Activated T-cell treated with anti-CD3 and anti-CD28 coated beads for 48 hours (primary cell): ENCODE measurements at places on chromosomes 3 and 15.

DNA sequence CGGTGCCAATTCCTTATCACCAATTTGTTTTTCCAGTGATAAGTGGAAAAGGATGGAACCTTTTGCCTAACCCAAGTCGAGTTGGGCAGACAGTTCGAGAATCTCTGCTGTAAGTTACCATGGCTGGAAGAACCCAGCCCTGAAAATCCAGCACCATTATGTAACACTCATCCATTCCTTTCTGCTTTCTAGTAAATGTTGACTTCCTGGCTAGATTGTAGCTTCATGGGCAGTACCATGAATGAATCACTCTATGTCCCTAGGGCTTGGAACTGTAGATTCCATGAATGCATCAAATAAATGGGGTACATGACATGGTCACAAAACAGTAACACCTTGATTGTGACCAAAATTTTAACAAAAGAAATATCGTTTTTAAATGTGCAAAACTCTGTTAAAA is 14.0 kb downstream of the CHCHD4 start:
- DNase-seq, result no peak

DNA sequence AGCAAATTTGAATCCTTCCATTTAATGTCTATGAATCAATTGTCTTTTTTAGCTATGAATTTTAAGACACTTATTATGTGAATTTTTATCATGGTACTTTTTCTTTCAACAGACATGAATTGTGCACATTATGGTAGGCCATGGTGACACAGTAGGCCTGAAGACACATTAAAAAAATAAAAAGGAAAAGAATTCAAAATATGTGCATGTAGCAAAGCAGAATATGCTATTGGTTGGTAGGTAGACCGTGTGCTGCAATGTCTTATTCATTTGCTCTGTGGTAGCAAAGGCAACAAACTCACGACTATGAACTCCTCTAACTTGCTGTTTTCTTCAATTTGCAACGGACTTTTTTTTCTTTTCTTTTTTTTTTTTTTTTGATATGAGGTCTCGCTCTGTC is 50.0 kb upstream of the EPHA3 start:
- DNase-seq, result no peak

DNA sequence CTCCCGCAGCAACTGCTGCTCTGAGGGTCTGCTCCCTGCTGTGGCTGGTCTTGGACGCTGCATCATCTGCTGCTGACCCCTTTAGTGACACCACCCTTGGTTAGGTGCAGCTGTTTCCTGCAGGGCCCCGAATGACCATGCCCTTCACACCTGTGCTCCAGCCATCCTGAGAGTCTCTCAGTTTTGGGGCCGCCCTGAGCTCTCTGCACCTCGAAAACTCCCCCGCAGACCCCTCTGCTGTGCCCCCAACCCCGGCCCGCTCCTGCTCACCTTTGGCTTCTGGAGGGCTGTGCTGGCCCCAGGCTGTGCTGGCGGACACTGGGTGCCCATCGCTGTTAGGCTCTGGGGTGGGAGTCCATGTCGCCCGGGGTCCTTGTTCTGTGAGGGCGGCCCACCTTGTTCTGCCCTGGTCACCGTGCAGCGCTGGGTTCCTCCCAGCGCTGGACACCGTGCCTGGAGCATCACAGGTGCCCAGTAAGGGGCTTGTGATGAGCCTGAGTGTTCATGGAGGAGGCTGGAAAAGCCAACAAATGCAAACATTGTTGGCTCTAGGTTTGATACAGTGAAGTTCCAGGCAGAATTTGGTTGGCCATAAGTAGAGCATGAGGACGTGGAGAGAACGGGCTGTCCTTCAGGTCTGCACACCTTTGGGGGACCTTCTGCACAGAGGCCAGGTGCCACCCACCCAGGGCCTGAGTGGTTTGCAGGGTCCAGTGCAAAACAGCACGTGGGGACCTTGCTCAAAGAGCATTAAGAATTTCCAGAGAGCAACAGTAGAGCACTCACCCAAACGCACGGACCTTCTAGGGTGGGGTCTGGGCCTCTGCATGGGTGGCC is 12.3 kb downstream of the ABTB1 start:
- DNase-seq, result no peak

DNA sequence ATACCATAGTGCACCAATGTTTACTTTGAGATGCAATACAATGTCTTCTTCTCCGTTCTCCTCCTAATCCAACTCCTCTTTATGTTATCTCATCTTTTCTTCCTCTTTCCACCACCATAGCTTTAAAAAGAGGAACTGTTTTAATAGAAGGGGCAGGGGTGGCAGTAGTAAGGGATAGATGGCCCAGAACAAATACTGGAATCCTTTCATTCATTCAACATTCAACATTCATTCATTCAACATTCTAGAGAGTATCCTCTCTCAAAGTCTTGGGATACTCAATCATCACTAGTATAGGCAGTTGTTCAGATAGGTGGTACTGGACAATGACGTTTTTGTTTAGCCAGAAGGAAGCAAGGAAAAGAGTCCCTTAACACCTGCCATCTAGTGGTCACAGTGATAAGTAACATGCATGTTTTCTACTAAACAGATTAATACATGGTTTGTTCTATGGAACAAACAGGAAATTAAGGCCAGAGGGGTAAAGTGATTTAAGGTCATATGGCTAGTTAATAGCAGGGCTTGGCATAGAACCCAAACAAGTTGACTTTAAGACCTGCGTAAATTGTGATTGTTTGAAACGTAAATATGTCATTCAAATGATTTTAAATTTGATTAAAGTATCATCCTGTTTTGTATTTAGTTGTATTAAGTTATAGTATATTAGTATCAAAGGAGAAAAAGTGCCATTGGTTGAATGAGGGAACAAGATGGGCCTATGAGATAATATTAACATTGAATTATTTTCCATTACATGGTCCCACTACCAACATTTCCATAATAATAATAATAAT is 26.9 kb upstream of the EHHADH start:
- no peak for DNase-seq

DNA sequence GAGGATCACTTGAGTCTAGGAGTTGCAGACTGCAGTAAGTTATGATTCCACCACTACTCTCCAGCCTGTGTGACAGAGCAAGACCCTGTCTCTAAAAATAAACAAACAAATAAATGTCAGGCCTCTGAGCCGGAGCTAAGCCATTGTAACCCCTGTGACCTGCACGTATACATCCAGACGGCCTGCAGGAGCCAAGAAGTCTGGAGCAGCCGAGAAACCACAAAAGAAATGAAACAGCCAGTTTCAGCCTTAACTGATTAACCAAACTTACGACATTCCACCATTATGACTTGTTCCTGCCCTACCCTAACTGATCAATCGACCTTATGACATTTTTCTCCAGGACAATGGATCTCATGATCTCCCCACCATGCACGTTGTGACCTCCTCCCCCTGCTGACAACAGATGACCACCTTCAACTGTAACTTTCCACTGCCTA is 32.5 kb upstream of the ZKSCAN7 start:
- DNase-seq, result no peak

DNA sequence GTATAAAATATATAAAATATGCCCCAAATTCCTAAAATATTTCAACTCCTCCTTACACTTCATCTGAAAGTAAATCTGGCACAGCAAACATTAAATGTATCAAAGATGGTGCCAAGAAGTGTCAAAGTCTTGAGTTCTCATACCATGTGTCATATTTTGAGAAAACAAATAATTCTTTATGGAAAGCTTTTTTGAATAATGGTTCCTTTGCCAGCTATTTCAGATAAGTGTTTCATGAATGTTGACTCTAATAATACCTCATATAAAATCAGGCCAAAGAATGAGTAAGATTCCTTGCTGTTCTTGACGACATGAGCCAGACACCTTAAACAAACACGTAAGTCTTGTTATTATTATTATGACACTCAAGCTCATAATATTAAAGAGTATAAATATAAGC is 30.3 kb upstream of the ZNF385D start:
- DNase-seq, result no peak

- no peak for DNase-seq
Observed at GRCh38 chr3:11582191-11582968, 61.3 kb downstream of the VGLL4 start.

DNA sequence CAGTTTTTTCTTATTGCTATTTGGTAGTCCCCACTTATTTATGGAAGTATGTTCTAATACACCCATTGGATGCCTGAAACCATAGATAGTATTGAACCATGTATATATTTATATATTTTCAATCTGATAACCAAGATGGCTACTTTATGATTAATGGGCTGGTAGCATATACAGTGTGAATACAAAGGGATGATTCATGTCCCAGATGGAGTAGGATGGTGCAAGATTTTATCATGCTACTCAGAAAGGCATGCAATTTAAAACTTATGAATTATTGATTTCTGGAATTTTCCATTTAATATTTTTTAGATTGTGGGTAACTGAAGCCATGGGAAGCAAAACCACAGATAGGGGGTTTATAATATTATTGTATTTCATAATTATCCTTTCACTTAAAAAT is 35.2 kb downstream of the AP4E1 start:
- DNase-seq, result no peak

DNA sequence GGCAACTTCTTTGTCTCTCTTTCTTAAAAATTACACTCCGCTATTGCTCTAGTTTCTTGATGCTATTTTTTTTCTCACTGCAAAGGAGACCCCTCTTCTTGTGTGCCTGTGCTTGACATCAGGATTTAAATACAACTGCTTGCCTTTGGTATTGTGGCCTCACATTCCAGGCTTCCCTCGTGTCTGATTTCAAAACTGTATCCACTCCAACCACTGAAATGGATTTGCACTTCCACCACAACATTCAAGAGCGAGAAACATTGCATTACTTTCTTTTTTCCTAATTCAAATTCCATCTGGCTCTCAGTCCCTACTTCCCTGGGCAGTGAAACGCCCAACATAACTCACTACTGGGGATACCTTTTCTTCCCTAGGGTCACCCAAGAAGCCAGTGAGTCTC is 50.4 kb upstream of the PXYLP1 start:
- no peak for DNase-seq

GRCh38 chr3:59995563-59995962 is 945.7 kb upstream of the CFAP20DC start:
- DNase-seq, result no peak

DNA sequence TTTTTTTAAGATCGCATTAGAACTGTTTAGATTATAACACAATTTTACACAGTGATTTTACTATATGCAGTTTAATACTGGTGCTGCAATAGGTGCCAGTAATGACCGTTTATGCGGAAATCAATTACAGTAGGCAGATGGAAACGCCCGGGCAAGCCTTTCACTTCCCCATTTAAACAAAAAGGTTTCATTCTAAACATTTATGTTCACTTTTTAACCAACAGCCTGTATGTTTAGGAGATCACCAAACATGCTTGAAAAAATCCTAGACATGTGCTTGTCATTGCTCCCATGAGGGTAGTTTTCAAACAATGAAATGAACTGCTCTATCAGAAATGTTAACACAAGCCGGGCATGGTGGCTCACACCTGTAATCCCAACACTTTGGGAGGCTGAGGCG is 2.7 kb downstream of the BNIP2 start:
- DNase-seq, result no peak

GRCh38 chr15:50298340-50298739 is 32.8 kb upstream of the HDC start:
- no peak for DNase-seq

GRCh38 chr3:52175416-52176179 is 21.4 kb upstream of the POC1A start:
- no peak for DNase-seq

- DNase-seq, result no peak
Observed at GRCh38 chr3:39273119-39273518, 6.7 kb downstream of the CX3CR1 start.

GRCh38 chr3:48038971-48039481 is 22.8 kb upstream of the MAP4 start:
- no peak for DNase-seq

DNA sequence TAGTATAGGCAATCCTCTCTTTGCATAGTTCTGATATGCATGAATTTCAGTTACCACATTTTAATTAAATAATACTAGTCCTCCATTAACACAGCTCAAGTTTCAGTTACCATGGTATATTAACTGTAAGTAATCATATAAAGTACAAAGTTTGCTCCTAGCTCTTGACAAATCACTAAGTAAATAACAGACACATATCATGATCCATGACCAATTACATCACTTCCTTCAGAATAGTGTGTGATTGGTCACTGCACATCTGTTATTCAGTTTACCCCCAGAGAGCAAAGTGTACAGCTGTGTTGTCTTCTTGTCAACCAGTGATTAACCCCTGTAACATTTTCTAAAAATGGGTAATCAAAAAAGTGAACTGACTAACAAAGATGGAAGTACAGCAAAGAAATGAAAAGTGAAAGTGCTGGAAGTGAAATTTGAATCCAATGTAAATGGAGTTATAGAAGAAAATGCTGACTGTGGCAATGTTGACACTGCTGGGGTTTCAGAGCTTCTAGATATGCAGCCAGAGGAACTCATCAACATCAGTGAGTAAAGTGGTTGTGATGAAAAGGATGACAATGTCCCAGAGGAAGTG is 30.2 kb upstream of the LEKR1 start:
- no peak for DNase-seq
